ENCODE measurements at places on chromosomes 2 and 18.

DNA sequence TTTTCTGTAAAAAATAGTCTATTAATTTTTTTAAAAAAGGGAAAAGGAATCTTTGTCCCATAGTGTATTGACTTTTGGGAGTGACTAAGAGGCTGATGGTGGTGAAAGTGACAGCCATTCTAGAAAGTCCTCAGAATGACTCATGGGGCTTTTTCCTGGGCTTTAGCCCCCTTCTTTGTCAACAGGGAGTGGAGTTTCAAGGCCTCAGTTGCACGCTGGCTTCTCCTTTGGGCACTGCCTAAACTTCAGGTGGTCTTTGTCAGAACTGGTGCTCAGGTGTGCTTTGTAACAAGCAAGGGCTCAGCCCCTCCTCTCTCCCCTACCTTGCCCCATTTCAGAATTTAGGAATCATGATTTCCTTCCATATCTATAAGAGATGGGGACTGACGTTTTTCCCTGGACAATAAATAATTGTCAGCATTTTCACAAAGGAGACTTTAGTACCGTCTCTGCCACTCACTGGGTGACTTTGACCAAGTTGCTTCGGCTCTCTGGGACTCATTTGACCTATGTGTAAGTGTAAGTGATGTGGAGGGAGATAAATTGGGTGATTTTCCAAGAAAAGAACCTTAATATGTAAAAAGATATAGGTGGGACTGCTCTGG, 61.2 kb upstream of the IGFBP2 start:
- no peak for DNase-seq

- DNase-seq = no peak
Measured at GRCh38 chr2:98388601-98389250, 42.5 kb downstream of the CNGA3 start.

- no peak for DNase-seq
Measured at GRCh38 chr18:45423659-45424058, 191.6 kb upstream of the SLC14A2 start.

DNA sequence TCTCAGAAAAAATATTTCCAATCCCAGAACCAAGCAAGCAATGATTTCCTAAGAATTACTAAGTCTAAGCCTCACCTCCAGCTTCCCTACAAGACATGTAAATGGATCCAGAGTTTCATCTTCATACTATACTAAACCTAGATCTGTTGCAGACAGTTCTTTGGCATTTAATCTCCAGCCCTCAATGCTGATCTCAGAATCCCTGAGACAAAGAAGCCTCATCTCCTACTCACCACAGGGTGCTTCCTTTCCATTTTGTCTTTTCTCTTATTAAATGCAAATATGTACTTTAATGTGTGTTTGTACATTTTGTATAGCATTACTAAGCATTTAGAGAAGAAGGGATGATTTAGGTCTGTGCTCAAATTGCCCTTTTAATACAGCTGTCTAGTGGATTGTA, 954.9 kb downstream of the TDRD15 start:
- DNase-seq = no peak

DNA sequence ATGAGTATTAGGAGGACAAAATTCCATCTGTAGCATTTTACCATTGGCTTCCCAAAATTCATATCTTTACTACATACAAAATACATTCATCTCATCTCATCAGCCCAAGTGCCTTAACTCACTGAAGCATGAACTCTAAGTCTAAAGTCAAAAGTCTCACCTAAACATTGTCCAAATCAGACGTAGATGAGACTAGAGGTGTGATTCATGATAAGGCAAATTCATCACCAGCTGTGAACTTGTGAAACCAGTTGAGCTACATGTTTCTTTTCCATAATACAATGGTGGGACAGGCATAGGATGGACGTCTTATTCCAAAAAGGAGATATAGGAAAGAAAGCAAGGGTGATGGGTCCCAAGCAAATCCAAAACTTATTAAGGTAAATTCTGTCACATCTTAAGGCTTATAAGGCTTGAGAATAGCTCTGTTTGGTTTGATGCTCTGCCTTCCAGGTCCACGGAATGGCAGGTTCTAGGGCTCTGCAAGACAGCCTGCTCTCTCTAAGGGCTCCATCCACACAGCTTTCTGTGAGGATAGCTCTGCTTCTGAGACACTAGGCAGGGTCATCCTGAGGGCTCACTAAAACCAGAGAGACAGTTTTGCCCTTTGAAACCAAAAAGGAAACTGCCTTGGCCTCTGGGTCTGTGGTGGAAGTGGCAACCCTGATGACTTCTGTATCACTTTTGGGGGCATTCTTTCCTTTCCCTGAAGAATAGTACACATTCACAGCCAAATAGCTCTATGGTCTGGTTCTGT, 9.6 kb downstream of the IFIH1 start:
- DNase-seq = no peak

DNA sequence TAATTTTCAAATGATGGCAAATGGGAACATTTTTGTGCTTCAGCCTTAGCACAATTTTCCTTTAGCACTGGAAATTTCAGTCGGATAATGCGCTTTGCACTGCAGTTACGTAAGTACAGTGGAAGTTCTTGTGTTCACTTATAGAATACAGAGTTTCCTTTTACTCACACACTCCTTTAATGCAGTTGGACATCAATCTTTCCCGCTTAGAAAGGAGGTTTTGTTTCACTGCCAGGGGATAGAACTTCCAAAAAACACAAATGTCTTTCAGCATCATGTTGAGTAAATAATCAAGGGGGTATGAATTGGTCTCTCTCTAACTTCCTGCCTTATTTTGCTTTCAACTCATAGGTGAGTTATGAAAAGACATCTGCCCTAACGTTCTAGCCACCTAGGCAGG, 63.2 kb downstream of the TGFA start:
- DNase-seq = no peak

GRCh38 chr2:145169285-145169684, 649.4 kb upstream of the ZEB2 start:
- DNase-seq = no peak

GRCh38 chr2:78264130-78264529, 742.0 kb upstream of the LRRTM4 start:
- no peak for DNase-seq

- DNase-seq = no peak
Measured at GRCh38 chr2:72496479-72496878, 329.4 kb downstream of the EXOC6B start.

DNA sequence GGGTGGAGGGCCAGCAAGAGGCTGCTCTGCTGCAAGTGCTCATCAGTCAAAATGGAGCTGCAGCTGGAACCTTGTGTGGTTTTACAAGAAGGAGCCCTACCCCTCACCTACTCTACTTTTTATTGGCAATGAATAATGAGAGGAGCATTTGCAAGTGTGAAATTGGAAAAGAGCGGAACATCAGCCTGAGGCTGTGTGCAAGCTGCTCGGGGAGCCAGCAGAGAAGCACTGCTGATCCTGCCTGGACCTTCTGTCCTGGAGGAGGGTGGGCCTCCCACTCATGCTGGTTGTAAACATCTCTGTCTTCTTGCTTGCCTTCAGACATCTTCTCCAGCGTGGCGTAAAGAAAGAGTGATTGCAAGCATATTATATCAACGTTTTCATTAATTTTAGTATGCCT, 256.2 kb downstream of the DLGAP1 start:
- DNase-seq = no peak

GRCh38 chr2:239433777-239434403, 33.1 kb upstream of the HDAC4 start:
- no peak for DNase-seq

DNA sequence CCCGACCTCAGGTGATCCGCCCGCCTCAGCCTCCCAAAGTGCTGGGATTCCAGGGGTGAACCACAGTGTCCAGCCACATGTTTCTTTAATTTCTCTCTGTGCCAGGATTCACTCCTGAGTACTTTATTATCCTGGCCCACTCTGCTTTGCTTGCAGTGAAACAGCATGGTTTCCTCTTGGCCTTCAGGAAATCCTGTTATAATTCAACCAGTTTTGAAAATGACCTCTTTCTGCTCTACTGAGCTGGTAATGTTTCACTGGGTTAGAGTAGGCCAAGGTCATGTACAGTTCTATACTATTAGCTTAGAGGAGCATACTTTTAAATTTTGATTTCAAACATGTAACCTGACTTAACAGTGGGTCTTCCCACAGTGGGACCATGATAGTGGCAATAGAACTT, 90.6 kb upstream of the PELI1 start:
- DNase-seq = no peak

DNA sequence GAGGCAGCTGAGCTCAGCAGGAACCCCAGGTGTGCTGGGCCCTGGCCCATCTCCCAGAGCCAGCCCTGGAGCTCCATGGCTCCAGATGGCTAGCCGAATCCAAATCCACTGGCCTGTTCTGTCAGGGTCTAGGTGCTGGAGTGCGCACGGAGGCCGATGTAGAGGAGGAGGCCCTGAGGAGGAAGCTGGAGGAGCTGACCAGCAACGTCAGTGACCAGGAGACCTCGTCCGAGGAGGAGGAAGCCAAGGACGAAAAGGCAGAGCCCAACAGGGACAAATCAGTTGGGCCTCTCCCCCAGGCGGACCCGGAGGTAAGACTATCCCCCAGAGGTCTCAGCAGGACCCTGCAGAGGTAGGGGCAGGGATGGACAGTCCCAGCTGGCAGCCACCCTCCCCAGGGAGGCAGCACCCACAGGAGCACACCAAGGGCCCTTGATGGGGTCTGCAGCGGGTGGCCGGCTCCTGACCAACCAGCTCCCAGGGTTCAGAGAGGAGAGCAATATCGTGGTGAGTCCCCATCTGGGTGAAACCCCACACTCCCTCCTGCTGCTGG, 26.1 kb upstream of the PRLH start:
- no peak for DNase-seq

DNA sequence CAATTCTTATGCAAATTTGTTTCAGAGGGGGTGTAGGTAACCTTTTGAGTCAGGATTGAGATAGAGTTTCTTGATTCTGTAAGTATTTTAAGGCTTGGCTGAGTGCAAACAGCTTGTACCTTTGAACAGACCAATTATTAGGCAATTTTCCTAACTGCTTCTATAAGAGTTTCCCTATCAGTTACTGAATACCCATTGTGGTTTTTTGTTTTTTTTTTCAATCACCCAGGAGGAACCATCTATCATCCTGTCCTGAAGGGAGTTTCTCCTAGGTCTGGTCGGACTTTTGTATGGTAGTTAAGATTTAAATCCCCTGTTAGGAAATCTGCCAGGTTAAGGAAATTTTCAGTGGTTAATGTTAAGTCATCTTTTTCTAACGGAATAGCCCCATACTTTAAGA, 319.4 kb upstream of the SLC39A10 start:
- no peak for DNase-seq

GRCh38 chr2:58448065-58448507, 207.0 kb upstream of the FANCL start:
- no peak for DNase-seq

DNA sequence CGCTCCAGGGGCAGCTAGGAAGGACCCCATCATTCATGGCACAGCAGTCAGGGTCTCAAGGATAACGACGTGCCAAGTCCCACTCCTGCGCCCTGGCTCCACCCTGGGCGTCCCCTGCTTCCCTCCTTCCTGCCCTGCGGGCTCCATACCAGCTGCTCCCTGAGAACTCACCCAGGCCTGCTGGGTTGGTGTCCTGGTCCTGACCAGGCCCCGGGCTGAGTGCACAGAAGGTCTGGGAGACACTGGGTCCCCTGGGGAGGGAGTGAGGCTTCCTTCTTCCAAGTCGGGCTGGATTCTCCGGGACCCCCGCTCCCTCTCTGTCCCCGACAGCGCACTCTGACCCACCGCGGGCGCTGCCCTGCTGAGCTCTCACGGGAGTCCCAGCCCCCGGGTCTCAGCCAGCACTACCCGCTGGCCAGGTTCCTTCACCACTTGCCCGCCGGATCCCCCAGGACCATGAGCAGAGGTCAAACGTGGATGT, 160.2 kb downstream of the PXDN start:
- DNase-seq = no peak

DNA sequence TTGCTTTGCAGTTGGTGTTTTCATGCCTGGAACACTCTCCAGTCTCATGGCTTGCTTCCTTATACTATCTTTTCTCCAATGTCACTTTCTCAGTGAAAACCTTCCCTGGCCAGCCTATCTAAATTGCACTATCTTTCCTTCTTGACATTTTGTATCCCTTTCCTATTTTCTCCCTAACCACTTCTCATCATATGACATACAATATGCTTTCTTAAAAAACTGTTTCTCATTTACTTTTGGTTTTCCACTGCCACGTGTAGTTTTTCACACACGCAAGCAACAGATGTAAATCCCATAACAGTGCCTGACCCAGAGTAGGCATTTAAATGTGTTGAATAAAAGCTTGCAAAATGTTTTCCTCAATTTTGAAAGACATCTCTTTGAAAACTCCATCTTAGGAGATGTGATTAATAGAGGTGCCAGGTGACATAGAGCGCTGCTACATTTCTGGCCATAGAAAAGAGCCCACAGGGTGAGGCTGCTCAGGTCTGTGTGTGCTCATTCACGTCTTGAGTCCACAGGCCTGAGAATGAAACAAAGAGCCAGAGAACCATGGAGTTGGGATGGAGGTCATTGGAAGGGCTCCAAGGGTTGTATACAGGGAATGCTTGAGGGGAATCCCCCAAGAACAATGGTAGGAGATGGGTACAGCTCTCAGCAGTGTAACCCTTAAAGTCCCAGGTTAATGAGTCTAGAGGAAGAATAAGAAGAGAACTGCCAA, 12.7 kb downstream of the ZNF24 start:
- no peak for DNase-seq

- no peak for DNase-seq
Measured at GRCh38 chr2:567865-568638, 109.2 kb downstream of the TMEM18 start.
